ENCODE measurements at places on chromosomes 4 and X.

GRCh38 chrX:14817571-14817970 is 55.3 kb downstream of the FANCB start:
- no peak for DNase-seq

GRCh38 chr4:128716338-128716737 is 93.2 kb upstream of the JADE1 start:
- no peak for DNase-seq

GRCh38 chr4:90219822-90220221 is 92.6 kb downstream of the CCSER1 start:
- DNase-seq = no peak

DNA sequence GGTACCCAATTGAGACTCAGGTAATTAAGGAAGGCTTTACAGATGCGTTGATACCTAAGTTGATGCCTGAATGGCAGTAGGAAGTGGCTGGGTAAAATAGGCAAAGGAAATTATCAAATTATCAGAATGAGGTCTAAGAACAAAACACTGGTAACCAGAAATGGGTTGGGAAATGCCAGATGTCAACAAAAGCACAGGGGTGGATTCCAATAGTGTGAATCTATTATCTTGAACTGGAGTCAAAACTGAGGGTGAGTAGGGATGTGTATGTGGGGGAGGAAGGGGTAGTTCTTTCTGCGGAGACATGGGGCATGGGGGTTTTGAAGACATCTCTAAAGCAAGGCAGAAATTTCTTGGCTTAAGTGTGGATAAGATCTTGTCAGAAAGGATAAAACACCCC is 16.0 kb upstream of the SEPTIN6 start:
- no peak for DNase-seq

- peak; percentile 55 for DNase-seq
Observed at GRCh38 chrX:24643116-24643515, 4.0 kb downstream of the PCYT1B start.

DNA sequence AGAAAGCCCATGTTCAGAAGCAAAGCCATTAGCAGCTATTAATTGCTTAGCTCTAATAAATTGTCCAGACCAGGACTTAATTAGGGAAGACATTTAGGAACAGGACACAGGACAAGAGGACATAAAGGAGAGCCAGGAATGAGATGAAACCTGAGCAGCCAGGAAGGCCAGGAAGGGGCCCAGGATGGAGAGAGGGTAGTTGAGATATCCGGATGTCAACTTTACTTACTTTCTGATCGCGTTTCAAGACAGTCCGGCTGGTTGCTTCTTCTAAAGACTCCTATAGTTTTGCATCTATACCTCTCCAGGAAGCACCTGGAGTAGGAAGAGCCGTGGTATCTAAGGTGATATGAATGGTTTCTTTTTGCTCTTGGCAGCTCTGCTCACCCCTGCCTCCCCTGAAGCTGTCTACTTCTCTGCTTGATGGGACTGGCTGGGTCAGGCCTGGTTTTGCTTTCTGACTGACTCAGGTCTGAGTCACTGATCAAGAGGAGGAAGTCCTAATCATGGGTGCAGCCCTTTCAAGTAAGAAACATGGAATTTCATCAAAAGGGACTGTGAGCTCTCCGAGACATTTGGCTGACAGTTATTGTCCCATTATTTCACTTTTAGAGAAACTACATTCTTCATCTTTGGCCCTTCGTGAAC is 733.3 kb downstream of the RPA4 start:
- DNase-seq = peak; percentile 6

DNA sequence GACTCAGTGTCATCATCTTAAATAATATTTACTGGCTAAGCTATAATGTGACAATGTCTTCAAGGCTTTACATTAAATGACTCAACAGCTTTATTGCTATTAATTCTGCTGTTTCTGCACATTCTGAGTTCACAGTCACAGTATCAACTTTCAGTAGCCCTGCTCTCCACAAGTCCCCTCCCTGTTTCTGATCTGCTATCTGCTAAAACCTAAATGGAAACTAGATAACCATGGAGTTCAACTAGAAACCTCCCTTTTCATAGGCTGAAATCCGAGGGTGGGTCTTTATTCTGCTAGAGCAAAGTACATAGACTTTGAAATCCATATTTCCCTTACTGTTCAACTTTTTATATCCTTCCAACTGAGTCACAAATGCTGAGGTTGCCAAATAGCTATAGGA is 5.4 kb upstream of the ACE2 start:
- DNase-seq = peak; percentile 8

GRCh38 chr4:88533088-88533790 is 9.7 kb upstream of the PYURF start:
- DNase-seq = no peak

DNA sequence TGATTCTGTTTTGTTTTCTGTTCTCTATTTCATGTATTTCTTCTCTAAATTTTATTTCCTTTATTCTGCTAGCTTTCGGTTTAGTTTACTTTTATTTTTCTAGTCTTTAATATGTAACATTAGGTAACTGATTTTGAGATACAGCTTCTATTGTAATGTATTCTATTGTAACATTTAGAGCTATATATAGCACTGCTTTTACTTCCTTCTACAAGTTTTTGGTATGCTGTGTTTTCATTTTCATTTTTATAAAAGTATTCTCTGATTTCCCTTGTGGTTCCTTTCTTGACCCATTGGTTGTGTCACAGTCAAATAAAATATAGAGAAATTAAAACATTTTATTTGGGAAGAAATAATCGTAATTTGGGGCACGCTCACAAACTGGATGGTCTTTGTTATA is 13.9 kb upstream of the CT47A1 start:
- DNase-seq = peak; percentile 12
